ENCODE measurements at places on chromosomes 13 and 19.

DNA sequence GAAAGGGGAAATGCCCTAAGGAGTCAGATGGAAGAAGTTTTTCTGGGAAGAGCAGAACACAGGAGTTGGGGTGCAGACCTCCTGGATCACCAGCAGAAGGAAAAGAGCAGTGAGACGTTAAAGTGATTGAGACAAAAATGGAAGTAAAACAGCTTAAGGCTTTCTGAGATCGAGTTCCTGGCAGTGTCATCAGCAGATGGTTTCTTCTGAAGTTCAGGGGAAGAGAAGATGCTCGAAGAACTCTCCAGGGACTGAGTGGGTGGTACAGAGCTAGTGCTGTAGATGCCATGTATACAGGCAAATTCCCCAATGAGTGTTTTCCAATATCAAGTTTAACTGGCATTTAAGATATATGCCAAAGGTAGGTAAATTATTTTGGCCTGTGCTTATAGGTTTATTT is 272.2 kb upstream of the KLF12 start:
- no peak for DNase-seq

- peak; percentile 98 for DNase-seq
Observed at GRCh38 chr13:44140146-44140545, 233.5 kb upstream of the SERP2 start.

- DNase-seq: no peak
Observed at GRCh38 chr13:24407844-24408243, 98.5 kb downstream of the C1QTNF9 start.

- no peak for DNase-seq
Observed at GRCh38 chr13:110397436-110398115, 90.5 kb downstream of the COL4A2 start.

GRCh38 chr19:41403181-41403970 is 5.8 kb downstream of the BCKDHA start:
- DNase-seq: no peak

- DNase-seq: no peak
Observed at GRCh38 chr19:30172613-30173242, 199.5 kb upstream of the ZNF536 start.

DNA sequence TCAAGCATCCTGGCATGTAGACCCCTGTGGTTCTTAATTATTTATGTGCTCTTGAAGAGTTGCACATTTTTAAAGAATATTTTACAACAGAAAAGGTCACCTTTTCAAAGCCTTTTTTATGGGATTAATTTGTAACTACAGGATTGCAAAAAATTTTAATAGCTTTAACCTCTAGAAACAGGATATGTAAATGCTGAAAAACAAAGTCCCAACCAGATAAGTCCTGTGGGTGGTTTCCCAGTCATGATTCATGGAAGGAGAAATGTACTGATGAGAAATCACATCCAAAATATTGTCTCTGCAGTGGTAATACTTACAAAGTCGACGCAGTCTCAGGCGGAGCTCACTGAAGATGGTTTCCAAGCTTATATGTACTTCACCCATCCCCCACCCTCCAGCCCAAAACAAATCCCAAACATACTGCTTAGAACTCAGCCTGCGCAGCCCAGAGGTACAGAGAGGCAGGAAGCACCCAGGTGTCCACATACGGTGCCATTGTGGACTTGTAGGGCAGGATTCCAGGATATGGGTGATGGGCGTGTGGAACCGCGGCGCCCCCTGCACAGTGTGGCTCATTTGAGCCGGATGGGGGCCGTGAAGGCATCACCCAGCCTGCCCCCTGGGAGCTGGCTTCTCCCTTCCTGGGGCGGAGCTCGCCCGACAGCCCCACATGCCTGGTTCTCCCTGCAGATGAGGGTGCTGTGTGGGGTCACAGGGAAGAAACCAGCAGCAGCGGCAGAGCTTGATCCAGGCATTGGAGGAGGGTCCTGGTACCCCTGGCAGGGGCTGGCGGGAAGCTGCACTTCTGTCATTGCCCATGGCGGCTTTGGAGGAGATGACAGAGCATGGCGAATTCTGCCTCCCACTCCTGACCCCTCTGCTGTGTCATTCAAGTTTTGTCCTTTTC is 101.2 kb downstream of the ATP11A start:
- no peak for DNase-seq

DNA sequence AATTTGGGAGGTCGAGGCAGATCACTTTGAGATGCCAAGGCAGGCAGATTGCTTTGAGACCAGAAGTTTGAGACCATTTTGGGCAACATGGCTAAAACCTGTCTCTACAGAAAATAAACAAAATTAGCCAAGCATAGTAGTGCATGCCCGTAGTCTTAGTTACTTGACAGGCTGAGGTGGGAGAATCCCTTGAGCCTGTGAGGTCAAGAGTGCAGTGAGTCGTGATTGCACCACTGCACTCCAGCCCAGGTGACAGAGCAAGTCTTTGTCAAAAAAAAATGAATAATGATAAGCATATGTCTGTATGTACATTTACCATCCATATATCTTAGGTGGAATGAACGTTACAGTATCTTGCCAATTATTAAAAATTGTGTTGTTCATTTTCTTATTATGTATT is 2447.7 kb downstream of the PCDH9 start:
- no peak for DNase-seq

- DNase-seq: no peak
Observed at GRCh38 chr13:67069117-67069767, 160.9 kb downstream of the PCDH9 start.

GRCh38 chr13:23656637-23657371 is 86.6 kb downstream of the TNFRSF19 start:
- DNase-seq: peak; percentile 84

GRCh38 chr19:6509118-6509971 is 7.2 kb upstream of the TUBB4A start:
- no peak for DNase-seq

DNA sequence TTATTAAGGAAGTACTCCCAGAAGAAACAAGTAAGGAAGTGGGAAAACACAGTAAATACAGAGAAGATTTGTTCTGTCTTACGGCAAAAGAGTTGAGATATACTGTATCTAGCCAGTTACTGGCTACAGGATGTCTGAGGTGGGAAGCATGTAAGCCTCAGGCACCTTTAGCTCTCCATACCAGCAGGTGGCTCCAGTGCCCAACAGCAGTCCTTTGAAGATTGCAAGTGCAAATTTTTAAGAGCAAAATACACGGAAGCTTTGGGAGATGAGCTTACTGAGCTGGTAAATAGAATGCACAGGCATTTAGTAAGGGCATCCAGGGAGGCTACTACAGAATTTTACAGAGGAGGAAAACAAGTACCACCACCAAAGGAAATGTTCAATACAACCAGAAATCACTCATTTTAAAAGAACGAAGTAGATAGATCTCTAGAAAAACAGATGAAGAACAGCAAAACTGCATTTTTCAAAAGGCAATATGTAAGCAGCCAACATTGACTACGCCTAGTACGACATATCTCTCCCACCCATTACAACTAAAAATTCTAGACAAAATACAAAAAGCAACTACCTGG is 57.9 kb upstream of the VSTM2B start:
- DNase-seq: no peak

DNA sequence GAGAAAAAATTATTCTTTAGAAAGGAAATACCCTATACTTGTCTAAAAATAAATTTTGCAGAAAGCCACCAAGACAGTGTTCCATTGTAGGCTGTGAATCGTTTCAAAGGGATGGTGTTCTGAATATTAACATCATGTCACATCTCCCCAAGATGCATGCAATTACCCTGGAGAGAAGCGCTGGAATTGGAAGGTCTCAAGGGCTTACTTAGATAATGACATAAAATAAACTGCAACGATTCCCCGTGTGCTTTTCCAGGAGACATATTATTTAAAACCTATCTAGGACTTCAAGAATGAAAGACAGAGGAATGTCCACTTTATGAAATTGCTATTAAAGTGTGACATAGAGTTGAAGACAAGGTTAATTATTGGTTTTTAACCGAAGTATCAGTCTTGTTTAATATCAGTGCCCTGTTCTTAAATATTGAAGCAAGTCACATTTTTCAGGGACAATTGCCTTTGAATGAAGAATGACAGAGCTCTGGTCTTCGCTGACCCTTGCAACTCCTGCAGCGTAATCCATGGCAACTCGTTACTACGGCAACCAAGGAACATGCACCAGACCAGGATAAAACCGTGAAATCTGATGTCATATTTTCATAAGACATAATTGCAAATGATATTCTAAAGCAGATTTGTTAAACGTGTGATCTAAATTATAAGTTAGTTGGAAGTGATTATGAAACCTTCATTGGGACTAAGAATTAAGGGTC is 91.7 kb downstream of the EFNB2 start:
- DNase-seq: no peak

DNA sequence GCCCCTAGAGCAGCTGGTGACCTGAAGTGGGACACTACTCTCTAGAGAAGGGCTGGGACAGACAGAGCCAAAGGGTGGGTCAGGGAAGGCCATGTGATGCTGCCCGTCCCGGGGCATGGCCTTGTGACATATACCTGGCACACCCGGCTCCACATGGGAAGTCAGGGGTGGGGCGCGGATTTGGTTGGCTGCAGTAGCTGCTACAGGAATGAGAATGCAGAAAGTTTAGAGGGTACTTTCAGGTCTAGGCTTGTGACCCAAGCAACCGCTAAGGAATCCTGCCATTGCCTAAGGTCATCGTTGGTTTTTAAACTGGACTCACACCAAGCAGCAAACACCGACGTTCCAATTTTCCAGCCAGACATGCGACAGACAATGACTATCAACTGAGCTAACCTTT is 25.9 kb downstream of the RCBTB2 start:
- no peak for DNase-seq
